GDM1 (cell line): ENCODE measurements at places on chromosomes 11 and 22.

GRCh38 chr11:117356126-117356890 is 28.7 kb downstream of the CEP164 start:
- no peak for DNase-seq

DNA sequence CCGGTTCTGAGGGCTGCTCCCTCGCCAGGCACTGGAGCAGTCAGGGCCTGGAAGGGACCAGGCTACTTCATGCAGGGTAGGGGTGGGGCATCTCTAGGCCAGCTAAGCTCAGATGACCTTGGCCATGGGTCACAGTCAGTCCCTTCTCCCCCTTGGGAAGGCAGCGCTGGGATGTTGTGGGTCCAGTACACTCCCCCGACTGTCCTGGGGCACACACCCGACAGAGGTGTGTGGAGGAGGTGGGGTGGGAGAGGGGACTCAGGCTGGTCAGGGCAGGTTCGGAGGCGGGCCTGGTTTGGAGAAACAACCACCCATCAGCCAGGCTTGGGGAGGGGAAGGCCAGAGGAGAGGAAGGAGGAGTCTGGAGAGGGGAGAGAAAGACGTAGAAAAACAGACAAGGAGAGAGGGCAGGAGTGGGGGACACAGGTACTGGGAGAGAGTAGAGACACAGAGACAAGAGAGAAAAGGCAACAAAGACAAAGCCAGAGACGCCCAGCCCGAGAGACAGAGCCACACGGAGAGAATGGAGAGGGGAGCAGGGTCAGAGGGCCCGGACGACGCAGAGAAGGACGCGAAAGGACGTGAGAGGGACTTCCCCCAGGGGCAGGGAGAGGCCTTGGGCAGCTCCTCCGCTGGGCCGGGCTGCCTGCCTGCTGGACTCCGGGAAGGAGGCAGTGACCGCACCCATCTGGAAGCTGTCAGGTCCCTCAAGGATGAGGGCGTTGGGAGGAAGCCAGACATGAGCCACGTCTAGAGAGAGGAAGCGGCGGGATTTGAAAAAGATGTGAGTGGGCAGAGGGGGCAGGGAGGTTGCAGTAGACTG is 30.6 kb upstream of the TSKU start:
- DNase-seq = no peak

DNA sequence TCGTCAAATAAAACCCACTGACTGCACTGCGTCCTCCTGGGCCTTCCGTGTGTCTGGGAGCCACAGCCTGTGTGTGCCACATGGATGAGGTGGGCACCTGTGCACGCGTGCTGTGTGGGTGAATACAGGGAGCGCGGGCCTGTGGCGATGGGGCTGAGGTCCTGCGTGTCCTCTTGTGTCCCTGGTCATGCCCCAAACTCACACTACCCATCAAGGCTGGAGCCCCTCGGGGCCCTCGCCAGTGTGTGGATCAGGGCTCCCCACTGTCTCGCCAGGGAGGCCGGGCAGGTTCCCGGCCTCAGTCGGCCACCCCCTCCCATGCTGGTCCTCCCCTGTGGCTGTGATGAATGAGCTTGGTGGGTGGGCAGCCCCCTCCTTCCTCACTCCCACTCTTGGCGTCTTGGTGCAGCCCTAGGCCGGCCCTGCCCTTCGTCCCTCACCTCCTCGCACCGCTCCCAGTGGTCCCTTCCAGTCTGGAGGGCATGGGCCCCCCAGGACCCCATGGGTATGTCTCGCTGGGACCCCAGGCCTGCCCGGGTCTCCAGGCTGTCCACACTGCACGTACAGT is 707 bp upstream of the CD151 start:
- no peak for DNase-seq

GRCh38 chr11:208917-209260 is 1.4 kb downstream of the RIC8A start:
- DNase-seq = no peak

GRCh38 chr22:19805821-19806212 is 45.2 kb downstream of the TBX1 start:
- DNase-seq = no peak

- DNase-seq = no peak
Measured at GRCh38 chr11:8810540-8811301, 100.3 kb upstream of the AKIP1 start.

- DNase-seq = no peak
Measured at GRCh38 chr11:111815489-111815888, 49.3 kb upstream of the PPP2R1B start.

- DNase-seq = no peak
Measured at GRCh38 chr11:84419616-84420015, 1133.4 kb upstream of the CCDC90B start.

DNA sequence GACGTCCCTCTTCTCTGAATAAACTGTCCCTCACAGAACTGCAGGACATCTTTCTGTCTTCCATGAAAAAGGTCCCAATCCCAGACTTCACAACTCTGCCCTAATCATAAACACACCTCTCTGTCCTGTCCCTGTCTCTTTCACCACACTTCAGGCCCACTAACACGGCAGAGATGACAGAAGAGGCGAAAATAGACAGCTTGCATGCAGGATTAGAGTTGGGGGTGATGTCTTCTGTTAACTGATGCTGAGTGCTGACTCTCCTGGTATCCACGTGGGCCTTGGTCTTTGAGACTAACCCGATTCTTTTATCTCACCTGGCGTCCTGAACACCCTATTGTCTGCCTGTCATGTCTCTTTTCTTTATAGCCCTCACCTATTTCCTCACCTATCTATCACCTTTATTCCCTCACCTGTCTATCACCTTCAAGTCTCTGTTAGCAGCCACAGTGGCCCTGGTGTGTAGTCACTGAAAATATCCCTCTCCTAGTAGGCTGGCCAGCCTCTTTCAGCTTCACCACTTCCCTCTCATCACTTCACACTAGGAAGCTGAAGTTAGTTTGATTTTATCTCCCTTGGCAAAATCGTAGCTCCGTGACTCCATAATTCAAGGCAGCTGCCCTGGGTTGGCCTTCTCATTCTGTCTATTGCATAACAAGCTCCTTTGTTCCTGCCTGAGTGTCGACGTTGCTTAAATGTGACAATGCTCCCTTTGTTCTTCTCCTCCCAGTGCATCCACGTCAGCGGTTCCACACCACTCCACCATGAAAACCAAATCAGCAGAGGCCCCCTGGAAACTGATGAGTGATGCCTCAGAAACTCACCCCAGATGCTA is 30.6 kb upstream of the DRD2 start:
- no peak for DNase-seq

- no peak for DNase-seq
Measured at GRCh38 chr22:37610480-37611129, 2.0 kb downstream of the GGA1 start.

DNA sequence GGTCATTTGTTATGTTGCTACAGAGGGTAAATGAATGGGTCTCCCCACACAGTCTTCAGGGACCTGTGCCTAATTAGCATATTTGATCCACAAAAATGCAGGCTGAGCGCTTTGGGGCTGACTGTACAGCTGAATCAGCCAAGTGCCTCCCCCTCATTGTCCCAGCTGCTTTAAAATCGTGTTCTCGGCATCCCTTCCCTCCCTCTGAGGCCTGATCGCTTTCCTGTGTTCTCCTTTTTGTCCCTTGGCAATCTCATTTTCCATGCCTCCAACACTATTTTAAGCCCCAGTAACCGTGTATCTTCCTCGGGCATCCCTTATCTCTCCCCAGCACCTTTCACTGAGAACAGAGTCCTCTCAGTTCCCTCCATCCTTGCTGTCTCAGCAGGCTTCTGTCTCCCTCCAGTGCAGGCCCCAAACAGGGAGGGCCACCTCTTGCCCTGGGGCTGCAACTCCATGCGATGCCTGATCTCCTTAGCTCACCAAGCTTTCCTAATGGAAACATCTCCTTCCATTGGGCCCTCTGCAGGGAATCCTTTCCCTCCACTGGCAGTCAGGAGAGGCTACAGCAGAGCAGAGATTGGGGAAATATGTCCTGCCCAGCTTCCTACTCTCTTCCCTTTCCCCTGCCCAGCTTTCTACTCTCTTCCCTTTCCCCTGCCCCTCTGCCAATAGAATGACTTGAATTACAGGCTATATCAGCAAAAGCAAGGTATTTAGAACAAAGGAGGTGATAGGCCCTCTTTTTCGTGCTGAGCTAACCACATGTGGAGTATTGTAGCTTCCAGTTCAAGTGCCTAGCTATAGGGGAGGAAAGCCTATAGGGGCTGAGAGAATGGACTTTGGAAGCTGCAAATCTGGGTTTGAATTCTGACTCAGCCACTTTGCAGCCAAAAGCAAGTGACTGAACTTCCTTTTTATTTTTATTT is 13.8 kb downstream of the UQCR10 start:
- DNase-seq = no peak

DNA sequence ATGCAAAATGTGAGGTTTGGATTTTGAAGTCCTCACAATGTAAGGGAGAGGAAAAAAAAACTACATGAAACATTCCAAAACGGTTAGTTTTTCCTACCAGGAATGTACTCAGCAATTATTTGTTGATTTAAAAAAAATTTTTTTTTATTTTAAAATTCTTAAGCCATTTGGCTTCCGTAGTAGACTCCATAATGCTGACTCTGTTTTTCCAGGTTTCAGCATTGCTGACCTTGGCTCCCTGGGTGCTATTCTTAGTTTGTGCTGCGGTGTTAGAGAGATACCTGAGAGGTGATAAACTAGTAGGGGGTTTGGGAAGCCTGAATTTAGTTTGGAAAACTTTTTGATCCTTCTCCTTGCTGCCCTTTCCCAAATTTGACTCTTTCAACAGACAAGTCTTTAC is 10.6 kb downstream of the STT3A start:
- DNase-seq = no peak

DNA sequence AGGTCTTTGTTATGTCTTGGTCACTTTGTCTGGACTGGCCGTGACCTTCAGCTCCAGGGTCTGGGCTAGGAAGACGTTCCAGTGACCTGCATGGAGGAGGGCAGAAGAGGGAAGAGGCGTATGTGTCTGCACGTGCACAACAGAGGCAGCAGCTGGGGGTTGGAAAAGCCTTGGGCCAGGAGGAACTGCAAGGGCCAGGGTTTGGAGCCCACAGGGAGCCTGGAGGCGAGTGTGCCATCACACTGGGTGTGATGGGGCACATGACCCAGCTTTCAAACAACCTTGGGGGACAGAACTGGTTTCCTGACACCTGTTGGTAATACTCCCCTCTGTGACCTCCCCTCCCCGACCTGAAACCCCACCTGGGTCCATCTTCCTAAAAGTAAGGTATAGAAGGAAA is 34.7 kb downstream of the CHRDL2 start:
- DNase-seq = no peak

DNA sequence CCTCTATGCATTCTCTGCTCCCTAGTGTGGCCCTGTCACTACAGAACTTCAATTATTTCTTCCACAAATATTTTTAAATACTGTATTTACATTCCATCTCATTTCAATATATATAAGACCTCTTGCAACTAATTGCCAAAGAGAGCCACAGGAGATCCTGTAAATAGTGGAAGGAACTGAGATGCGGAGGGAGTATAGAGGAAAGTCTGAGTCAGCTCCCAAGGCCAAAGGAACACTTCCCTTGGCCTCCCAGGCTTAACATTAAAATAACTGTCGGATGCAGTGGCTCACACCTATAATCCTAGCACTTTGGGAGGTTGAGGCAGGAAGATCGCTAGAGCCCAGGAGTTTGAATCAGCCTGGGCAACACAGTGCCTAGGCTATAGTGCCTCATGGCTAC is 31.2 kb downstream of the RBFOX2 start:
- DNase-seq = no peak

- no peak for DNase-seq
Measured at GRCh38 chr22:40294696-40295095, 51.6 kb upstream of the ADSL start.

- DNase-seq = no peak
Measured at GRCh38 chr11:130787092-130787616, 129.1 kb downstream of the SNX19 start.

DNA sequence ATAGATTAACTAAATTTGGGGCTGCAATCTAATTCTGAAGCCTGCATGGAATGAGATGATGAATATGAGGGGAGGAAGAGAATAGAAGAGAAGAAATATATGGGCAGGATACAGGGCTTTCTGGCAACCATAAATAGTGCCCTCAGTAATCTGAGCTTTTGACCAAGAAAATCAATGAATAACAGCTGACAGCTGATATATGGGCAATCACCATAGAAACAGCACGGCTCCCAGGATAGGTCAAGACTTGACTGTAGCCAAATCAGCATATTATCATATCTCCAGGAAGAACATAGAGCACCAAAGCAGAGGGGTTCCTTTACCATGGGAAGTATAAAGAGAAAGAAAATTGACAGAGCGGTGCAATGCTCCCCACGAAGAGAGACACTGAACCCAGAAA is 643.8 kb upstream of the TENM4 start:
- DNase-seq = no peak

DNA sequence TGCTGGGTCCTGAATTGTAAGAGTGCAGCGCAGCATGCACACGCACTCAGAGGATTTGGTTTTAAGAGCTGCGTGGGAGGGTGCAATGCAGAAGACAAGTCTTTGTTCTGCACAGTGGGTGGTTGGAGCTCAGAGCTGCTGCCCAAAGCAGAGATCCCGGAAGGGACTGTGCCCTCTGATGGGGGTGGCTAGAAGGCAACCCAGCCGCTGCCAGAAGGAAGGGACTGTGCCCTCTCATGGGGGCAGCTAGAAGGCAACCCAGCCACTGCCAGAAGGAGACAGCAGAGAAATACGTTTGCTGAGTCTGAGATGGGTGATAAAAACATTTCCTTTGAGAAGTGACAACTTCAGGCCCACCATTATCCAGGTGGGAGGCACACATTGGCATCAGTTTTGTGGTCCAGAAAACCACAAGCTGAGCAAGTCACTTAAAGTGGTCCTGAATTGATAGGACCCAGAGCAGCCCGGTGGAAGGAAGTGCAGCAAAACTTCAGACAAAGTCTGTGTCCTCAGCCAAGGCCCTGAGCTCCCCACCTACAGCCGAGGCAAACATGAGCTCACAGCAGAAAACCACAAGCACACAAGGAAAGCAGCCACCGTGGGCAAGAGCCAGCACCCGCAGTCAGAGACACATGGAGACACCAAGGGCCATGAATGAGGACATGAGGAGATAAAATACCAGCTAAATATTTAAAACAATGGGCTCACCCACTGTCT is 4.3 kb downstream of the KRTAP5-6 start:
- no peak for DNase-seq

GRCh38 chr22:41799486-41800347 is 762 bp upstream of the CCDC134 start:
- DNase-seq = no peak

- no peak for DNase-seq
Measured at GRCh38 chr22:30430933-30431332, 5.4 kb downstream of the MTFP1 start.

- no peak for DNase-seq
Measured at GRCh38 chr11:16793009-16793408, 54.6 kb downstream of the C11orf58 start.

- DNase-seq = no peak
Measured at GRCh38 chr11:9562716-9563115, 10.8 kb upstream of the WEE1 start.

DNA sequence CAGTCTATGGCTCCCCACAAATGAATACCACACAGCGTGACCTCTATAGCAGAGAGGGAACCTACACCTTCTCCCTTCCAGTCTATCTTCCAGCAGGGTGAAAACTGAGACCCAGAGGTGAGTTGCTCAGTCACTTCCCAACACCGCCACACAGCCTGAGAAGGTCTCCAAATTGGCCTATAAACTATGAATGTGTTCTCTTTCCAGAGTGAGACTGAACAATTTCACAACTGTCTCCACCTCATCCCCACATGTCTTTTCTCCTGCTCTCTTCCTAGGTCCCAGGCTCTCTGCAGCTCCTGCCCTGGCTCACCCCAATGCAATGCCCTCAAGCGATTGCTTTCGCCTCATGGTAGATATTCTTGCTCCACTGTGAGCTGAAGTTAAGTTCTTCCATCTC is 14.0 kb downstream of the CLMP start:
- no peak for DNase-seq

- no peak for DNase-seq
Measured at GRCh38 chr11:69444381-69445130, 36.9 kb upstream of the LINC01488 start.
